H4 (cell line): ENCODE measurements at places on chromosomes 13 and 19. TPM values are rescaled to one million over a fixed set of nuclear protein-coding genes. Genes with fewer than 3 reads are reported as not detected.
A peak's percentile ranks its signal among the peaks of the same experiment; 100 is the strongest.

Gene ZNF132
- total RNA-seq: 4.0 and 6.4 TPM in 2 replicates

DNA sequence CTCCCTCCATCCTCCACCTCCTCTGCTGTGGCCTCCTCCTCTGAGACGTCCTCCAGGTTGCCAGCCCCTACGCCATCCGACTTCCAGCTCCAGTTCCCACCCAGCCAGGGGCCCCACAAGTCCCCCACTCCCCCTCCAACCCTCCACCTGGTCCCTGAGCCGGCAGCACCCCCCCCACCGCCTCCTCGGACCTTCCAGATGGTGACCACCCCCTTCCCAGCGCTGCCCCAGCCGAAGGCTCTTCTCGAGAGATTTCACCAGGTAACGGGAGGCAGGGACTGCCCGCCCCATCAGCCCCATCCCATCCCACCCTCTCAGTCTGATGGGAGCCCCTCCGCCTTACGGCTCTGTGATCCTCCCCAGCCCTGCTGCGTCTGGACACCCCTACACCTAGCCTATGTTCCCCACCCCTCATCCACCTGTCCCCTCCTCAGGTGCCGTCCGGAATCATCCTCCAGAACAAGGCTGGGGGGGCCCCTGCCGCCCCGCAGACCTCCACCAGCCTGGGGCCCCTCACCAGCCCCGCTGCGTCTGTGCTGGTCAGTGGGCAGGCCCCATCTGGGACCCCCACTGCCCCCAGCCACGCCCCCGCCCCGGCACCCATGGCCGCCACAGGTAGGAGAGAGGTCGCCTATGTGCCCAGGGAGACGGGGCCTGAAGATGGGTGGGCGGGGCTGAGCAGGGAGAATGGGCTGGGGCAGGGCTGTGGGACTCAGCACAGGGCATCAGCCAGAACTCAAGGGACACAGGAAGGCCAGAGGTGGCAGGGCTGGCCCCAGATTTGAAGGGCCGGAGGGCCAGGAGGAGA lies 18.6 kb upstream of the EHD2 start:
- DNase-seq: no peak

DNA sequence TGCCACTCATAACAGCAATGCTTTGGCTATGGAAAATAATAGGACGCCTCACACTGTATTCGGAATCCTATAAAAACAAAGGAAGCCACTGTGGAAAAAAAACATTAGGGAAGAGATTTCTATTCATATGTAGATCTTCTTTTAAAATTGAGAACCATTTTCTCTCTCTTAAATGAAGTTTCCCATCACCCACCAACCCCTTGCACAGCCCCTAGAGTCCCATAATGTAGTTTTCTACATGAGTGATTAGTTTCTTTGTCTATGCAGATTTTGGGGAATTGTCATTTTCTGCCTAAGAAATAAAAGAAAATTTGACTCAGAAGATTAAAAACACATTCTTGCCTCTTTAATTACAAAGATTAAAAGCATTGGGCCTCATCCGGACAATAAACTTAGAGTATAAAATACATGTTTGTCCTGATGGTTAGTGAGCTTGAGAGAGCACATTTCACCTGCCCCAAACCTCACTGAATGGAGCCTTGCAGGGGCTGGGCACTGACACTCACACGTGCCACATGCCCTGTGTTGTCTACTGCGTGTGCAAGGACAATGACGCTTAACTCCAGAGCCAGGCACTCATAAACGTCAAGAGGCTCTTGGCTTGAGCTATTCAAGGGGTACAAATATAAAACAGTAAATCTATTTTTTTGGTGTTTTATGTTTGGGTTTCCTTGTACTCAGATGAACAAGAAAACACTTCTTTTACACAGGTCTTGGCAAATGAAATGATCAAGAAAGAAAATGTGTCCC lies 40.0 kb upstream of the KL start:
- DNase-seq: no peak

- no peak for DNase-seq
These were observed 68.5 kb downstream of the TEX29 start for GRCh38 chr13:111388851-111389500.

- no peak for DNase-seq
These were observed 80.4 kb downstream of the TSHZ3 start for GRCh38 chr19:31268751-31269383.

DNA sequence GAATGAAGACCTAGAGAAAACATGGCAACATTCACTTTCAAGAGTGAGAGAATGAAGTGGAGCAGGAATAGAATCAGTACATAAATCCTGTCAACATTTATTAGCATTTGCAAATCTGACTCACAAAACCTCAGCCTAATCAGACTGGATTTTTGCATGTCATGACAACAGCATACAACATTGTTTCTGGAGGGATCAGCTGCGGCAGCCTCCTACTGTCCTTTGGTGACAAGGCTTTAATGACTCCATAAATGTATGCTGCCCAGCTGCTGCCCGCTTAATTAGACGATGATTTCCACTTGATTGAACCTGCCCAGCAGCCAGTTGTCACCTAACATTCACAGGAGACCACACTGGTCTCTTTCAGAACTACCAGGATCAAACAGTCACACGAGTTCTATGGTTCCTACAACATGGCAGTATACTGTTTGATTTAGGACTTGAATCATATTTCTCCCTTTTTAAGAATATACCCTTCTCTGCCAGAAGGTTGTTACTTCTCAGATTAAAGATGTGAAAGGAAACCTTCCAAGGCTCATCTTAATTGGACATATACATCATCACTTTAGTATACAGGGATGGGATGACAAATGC lies 9.3 kb downstream of the EBPL start:
- DNase-seq: no peak

- DNase-seq: no peak
These were observed 3.5 kb downstream of the C19orf67 start for GRCh38 chr19:14081797-14082674.

Gene MAMSTR
- total RNA-seq: 0.31 and 0.51 TPM in 2 replicates

- DNase-seq: no peak
These were observed 9.2 kb upstream of the GMIP start for GRCh38 chr19:19652482-19653295.

DNA sequence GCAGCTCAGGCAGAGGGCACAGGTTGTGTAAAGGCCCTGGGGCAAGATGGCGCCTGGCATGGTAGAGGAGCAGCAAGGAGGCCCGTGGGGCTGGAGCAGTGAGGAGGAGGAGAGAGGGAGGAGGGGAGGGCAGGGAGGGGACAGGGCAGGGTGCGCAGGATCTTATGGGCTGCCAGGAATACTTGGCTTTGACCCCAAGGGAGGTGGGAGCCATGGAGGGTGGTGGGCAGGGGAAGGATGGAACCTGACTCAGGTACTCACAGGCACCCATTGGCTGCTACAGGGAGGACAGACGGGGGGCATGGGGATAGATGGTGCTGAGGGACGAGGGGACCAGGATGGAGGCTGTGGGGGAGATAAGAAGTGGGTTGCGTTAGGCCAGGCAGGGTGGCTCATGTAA lies 3.3 kb downstream of the TNFAIP8L1 start:
- no peak for DNase-seq

- DNase-seq: no peak
These were observed 2.8 kb downstream of the EVI5L start for GRCh38 chr19:7832781-7833180.

- DNase-seq: no peak
These were observed 24.4 kb upstream of the URAD start for GRCh38 chr13:28012896-28013295.

DNA sequence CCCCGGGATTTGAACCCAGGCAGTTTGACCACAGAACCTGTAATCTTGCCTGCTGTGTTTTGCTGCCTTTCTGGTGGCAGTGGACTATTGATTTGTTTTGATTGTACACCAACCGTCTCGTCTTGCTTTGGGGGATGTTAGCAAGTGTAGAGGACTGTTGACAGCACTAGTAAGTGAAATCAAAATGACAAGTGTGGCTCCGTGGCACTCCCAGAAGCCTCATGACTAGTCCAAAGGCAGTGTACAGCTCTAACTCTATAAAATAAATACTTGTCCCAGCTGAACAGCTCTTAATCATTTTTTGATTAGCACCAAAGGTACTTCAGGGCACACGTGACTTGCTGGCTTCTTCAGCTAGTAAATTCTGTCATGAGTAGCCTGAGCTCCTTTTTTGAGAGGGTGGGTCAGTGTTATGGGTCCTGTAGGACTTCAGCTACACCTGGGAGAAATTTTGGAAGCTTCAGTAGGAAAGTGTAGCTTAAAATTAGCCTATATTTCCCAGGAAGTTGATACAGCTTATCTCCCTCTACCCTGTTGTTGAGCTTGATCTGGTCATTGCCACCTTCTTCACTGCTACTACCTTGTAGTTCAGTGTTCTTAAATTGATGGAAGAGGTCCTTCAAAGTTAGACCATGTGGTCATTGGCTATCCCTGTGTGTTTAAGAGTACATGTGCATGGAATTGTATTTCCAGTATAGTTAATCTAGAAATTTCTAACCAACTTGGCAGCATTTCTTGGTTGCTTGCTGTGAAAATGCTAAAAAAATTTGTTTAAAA lies 15.1 kb downstream of the TM9SF2 start:
- no peak for DNase-seq

DNA sequence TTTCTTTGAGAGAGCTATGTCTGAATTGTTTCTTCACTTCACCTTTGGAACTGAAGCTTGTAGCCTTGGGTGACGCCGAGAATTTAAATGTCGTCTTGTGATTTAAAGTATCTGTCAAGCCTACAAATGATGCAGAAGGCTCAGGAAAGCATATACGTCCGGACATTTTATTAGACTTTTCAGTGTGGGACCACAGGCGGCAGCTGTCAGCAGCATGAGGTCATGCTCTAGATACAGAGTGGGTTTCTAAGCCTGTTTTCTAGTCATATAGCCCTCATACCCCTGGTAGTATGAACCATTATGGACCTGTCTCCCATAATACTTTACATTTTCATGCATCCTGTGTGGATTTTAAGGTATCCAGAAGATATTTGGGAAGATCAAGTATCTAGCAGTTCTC lies 212.3 kb downstream of the ATP8A2 start:
- no peak for DNase-seq

Gene LMO7
- total RNA-seq: 8.8 and 14.1 TPM in 2 replicates

GRCh38 chr13:97283888-97284287 lies 61.8 kb downstream of the MBNL2 start:
- no peak for DNase-seq

DNA sequence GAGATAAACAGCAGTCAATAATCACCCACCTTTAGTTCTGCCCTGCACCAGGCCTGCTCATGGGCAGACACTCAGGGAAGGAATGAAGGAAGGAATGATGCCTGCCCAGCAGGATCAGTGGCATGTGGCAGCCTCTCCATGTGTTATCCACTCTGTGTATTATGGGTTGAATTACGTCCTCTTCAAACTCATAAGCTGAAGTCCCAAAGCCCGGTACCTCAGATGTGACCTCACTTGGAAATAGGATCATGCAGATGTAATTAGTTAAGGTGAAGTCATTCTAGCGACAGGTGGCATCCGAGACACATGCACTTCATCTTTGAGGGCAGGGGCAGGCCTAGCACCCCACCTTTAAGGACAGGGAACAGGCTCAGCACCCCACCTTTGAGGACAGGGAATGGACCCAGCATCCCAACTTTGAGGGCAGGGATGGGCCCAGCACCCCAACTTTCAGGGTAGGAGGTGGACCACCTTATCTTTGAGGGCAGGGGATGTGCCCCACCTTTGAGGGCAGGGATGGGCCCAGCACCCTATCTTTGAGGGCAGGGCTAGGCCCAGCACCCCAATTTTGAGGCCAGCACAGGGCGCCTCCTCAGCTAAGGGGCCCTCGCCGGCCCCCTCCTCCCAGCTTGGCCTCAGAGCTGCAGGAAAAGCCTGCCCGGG lies 127.6 kb downstream of the URI1 start:
- no peak for DNase-seq

- DNase-seq: no peak
These were observed 17.7 kb downstream of the GSX1 start for GRCh38 chr13:27810009-27810408.

Gene OVOL3
- total RNA-seq: not detected in 2 replicates

- no peak for DNase-seq
These were observed 24.3 kb upstream of the SPACA7 start for GRCh38 chr13:112351825-112352224.

DNA sequence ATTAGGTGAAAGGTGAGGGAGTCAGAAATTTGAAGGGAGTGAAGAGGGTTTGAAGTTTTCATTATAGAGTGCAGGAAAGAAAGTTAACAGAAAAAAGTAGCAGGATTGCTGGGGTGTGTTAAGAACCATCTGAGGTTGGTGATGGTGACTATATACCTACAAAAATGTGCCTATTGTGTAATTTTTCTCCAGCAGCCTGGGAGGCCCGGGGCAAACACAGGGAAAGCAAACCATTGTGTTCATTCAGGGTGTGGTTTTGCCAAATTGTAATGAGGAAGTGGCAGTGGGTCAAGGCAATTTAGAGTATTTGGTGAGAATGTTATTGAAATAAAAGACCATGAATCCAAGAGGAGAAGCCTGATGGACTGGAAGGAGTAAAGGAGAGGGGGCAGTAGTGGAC lies 8.2 kb upstream of the SUCLA2 start:
- DNase-seq: peak; percentile 61

DNA sequence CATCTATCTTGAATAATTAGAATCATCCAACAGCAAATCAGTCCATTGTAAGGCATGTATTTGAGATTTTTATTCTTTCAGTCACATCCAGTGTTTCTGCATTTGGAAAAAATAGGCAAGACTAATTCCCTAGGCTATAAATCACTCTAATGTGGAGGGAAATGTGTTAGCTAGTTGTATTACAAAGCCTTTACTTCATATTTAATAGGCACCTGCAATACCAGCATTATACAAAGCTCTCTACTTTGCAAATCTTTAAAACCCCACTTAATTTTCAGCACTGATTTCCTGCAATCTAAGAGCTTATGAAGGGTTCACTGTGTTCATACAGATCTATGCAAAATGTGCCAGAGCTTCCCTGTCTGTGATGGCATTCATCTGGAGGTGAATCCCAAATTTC lies 12.3 kb downstream of the PCDH9 start:
- no peak for DNase-seq

Gene PPP1R37
- 8.0 and 13.2 TPM in 2 replicates for total RNA-seq

- no peak for DNase-seq
These were observed 81.4 kb upstream of the GPC6 start for GRCh38 chr13:93145199-93145598.
